ENCODE measurements at places on chromosomes 5 and 9.
A peak's percentile ranks its signal among the peaks of the same experiment; 100 is the strongest.

- no peak for DNase-seq
Measured at GRCh38 chr5:55584398-55585205, 49.8 kb upstream of the PLPP1 start.

GRCh38 chr5:88144219-88145001, 124.2 kb downstream of the TMEM161B start:
- DNase-seq = no peak

DNA sequence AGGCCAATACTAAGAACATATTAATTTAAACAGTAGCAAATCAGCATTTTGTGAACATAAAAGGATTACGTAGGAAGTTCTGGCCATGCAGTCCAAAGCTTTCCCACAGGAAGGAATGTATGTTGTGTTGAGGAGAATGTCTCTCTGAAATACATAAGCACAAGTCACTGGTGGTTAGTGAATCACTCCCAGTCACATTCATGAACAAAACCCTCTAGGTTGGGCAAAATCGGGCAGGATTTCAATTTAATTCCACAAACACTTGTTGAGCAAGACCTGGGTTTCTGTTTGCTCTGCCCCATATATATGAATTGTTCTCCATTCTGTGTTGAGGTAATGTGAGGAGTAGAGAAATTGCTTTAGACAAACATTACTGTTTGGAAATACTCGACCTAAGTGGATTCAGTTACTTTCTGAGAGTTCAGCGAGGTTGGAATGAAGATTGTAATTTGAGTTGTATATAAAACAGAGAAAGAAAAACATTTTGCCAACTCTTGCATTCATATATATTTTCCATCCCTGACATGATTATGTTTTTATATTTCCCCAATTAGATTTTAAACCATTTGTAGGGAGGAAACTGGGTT, 127.6 kb upstream of the RPS23 start:
- DNase-seq = no peak

DNA sequence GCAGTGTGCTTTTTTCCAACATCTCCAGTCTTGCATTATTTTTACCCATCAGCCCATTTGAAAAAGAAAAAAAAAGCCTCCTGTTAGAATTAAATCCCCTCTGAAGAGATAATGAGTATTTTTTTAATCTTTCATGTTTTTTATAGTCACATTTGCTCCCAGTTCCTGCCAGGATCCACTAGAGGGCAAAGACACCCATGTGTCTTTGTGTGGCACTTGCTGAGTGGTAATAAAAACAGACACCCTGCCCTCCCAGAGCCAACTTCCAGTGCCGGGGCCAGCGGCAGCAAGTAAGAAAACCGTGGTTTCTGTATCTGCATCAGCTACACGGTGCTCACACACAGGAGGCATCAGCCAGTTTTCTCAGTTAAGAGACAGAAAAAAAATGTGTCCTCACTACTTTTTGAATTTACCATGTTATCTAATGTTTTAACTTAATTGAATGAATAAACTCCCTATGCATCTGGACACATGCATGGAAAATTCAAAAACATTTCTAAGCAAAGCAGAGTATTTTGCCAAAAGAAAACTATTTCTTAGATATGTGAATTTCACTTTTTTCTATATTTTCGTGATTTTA, 70.2 kb upstream of the PLEKHG4B start:
- peak; percentile 34 for DNase-seq

GRCh38 chr5:2011481-2012411, 129.0 kb upstream of the IRX4 start:
- no peak for DNase-seq

DNA sequence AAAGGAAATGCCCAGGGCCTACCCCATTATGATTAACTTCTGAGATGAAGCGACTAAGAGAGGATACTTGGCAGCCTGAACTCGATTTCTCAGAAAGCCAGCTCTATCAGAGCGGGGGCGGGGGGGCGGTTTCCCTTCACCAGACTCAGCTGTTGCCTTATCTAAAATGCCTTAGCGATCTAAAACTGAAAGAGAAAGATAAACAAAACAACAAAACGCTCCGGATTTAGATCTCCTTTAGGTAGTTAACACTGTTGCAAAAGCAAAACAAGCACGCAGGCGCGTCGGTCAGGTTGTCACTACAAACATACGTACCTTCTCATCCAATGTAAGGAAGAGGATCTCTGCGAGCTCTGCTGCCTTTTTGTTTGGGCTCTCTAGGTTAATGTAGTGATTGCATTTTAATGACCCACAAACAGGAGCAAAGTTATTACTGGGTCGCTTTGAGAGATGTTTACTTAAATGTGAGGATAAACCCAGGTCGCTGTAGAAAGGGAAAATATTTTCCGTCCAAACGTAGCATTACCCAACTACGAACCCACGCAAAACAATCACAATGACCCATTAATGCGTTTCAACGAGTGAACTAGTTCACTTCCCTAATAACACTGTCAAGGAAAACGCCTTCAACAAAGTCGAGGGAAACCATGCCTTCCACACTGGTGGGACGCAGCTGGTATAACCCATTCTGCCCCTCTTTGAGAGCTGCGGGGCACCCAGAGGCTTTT, 982 bp downstream of the EPB41L4A start:
- peak; percentile 43 for DNase-seq

- no peak for DNase-seq
Measured at GRCh38 chr9:136729144-136729543, 13.6 kb downstream of the LCN10 start.

DNA sequence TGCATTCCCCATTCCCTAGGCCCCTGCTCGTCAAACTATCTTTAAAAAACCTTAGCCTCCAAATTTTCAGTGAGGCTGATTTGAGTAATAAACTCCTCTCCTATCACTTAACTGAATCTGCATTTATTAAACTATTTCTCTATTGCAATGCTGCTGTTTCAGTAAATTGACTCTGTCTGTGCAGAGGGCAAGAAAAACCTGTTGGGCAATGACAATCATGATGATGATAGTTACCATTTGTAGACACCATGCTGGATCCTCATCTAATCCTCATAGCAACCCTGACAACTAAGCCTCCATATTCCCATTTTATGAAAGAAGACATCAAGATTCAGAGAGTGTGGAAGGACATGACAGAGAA, 212.9 kb downstream of the TRIM32 start:
- DNase-seq = no peak

GRCh38 chr5:171207256-171207847, 101.7 kb upstream of the TLX3 start:
- DNase-seq = peak; percentile 47

DNA sequence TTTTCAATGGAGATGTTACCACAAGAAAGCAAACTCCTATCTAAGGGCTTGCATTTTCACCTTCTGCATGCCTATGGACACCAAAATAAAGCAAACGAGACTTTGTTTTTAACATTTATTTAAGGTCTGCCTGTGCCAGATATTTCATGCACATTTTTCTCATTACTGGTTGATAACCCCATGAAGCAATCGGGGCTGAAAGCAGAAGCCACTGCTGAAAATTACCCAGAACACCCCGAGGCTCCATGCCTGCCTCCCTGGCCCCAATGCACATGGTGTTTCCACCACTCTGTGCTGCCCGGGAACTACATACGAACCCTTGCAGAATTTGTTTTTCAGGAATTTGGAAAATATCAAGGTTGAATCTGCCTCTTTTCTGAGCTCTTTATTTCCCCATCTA, 240.1 kb downstream of the NR2F1-AS1 start:
- DNase-seq = no peak

- peak; percentile 62 for DNase-seq
Measured at GRCh38 chr9:90433398-90433941, 209.2 kb downstream of the DIRAS2 start.

GRCh38 chr9:105633411-105633810, 28.8 kb upstream of the TAL2 start:
- DNase-seq = no peak

GRCh38 chr9:20621471-20622329, 599 bp downstream of the MLLT3 start:
- DNase-seq = peak; percentile 44

GRCh38 chr5:126984632-126985031, 45.7 kb downstream of the MARCHF3 start:
- DNase-seq = no peak

DNA sequence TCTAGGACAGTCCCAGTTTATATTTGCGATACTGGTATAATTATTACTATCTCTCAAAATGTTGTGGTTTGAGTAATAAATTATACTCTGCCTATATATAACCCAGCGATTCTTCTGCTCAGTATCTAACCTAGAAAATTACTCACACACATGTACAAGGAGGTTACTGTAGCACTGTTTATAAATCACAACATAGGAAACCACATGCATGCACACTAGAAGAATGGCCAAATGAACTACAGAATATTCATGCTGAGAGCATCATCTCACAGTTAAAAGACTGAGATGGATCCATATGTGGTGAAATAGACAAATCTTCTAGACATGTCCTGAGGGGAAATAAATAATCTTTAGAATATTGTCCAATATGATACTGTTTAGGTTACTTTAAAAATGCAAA, 62.1 kb downstream of the INSYN2B start:
- no peak for DNase-seq

- no peak for DNase-seq
Measured at GRCh38 chr5:64744914-64745313, 23.6 kb downstream of the SREK1IP1 start.

DNA sequence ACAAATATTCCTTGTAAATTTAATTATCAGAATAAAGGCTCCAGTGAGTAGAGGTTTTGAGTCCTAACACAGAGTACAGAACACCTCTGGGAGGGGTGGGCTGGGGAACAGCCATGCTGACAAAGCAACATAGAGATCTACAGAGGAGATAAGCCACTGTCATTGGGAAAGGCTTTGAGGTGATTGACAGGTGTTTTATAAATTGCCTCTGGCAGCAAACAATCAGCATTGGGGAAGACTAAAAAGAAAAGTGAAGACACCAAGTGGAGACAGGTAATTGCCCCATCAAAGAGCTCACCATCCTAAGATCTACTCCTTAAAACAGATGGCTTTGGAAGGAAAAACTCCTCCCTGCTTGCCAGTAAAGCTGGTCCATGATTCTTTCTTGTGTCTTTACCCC, 189.7 kb upstream of the TLE4 start:
- DNase-seq = no peak

DNA sequence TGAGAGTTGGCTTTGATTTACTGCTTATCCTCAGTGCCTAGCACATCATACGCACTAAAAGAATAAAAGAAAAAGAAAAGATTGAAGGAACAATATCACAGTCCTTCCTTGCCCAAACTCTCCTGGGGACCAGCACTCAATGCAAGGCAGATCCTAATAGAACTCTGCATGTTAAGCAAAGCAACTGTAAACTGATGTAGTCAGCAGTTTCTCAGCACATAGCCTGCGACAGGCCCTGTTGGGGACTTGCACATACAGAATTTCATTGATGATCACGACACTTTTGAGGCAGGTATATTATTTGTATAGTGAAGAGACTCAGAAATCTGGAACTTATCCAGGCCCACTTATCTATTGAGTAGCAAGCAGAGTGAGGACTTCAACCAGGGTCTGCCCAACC, 15.4 kb downstream of the NIPAL4 start:
- no peak for DNase-seq

DNA sequence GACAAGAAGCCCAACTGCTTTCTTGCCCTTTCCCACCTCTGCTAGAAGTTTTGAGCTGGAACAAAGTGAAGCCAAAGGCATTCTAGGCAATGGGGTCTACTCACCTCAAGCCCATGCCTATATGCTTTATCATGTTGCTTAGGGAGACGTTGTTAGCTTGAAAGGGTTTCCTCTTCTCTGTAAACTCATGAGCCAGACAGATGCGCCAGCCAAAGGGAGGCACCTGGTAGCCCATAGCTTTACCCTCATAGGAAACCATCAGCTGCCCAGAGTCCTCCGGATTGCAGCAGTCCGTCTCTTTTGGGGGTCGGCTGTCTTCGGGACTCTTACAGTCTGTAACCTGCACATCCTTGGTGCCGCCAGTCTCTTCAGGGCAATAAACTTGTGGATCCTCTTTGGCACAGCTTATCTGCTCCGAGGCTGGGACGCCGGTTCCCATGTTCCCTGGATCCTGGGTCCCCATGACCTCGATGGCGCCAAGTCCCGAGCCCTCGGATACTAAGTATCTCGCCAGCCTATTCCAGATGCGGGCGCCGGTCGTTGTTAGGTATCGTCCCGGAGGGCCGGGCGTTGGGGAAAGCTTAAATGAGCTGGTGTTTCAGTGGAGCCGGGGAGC, 678 bp downstream of the GBA2 start:
- DNase-seq = no peak

DNA sequence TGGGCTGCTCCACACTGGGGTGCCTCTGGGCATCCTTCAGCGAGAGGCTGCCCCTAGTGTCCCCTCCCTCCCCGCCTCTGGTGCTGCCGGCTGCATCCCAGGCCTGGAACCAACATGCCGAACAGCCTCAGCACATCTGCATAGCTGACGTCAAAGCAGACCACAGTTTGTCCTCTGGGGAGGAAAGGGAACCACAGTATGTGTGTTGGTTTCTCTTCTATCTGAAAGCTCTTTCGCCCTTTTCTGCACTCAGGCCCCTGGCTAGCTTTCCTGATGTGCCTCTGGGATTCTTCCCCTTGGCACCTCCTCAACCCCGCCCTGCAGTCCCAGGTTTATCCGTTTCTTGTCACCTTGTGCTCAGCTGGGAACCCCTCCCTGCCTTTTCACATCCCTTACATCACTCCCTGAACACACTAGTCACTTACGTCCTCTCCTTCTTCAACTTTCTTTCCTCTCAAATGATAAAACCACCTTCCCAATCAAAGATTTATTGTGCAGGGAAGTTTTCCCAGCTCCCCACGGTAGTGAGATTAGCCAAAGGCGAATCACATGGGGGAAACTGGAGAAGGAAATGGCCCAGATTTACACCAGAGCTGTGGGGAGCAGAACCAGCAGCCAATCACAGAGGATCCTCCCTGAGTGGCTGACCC, 35.5 kb upstream of the B4GALT1 start:
- no peak for DNase-seq

DNA sequence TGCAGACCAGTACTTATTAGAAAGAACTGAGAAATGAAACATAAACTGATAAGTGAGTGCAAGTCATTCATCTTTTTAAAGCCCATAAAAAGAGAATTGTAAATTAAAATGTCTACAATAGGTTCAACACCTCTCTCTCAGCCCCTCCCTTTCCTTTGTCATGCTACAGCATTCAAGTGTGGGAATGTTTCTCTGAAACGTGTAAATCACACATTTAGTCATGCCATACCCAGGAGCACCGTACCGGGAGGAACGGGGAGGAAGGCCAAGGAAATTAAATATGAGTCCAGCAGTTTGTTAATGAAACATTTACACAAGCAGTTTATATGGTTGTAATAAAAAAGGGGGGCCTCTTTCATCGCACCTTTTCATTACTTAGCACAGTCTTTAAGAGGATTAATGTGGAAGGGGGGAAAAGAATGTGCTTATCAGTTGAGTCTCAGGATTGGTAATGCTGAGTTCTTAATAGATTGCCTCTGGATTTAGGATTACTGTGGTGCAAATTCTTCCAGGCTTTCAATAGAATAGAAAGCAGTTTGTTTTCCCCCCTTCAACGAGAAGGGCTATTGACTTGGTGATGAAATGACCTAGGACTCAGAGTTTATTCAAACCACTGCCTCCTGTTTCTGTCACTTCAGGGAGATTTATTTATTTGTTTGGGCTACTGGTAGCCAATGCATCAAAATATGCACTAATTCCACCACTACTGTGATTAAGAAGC, 176.0 kb upstream of the ZNF608 start:
- no peak for DNase-seq
